ENCODE measurements at places on chromosomes 11 and 22.

- DNase-seq = peak; percentile 46
Observed at GRCh38 chr11:59097113-59097708, 9.8 kb upstream of the FAM111B start.

DNA sequence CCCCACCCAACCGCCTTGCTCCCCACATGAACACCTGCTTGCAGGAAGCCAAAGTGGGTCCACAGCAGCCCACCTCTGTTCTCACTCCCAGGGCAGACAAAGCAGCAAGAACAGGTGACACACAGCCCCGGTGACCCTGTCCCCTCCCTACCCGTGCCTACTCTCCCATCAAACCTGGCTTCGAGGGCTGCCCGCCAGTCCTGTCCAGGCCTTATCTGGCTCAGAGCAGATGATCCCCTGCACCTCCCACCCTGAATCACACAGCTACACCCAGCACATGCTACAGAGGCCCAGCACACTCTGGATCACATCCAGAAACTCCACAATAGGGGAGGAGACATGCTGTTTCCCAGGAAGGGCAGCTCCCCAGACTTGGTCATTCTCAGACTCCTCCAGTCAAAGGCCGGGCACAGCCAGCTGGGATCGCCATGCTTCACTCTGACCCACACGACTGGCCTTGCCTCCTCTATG is 6.2 kb upstream of the RGL4 start:
- no peak for DNase-seq

DNA sequence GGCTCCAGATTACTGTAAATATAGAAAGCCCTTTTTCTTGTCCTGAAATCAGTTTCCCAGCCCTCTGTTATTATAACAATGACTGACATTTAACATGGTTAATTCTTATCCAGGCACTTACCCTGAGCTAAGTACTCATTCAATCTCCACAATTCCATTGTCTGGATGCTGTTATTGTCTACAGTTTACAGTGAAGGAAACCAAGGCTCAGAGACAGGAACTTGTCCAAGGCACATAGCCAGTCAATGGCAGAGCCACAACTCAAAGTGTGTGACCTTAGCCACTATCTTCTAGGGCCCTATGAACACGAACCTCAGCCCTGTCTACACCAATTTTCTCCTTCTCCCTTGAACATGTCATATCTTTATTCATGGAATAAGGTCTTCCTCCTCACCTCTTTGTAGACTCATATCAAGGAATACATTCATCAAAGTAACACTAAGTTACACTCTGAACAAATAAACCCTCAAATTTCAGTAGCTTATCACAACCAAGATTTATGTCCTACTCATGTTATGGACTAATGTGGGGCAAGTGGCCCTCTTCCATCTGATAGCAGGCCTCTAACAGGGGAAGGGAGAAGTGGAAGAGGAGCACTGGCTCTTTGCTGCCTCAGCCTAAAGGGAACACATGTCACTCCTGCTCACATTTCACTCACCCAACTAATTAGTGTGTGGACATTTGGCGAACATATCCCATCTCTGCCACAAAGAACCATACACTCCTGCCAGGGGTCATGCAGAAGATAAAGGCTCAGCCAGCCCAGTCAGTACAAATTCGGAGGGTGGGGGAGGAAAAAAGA is 39.3 kb upstream of the APLNR start:
- DNase-seq = no peak

DNA sequence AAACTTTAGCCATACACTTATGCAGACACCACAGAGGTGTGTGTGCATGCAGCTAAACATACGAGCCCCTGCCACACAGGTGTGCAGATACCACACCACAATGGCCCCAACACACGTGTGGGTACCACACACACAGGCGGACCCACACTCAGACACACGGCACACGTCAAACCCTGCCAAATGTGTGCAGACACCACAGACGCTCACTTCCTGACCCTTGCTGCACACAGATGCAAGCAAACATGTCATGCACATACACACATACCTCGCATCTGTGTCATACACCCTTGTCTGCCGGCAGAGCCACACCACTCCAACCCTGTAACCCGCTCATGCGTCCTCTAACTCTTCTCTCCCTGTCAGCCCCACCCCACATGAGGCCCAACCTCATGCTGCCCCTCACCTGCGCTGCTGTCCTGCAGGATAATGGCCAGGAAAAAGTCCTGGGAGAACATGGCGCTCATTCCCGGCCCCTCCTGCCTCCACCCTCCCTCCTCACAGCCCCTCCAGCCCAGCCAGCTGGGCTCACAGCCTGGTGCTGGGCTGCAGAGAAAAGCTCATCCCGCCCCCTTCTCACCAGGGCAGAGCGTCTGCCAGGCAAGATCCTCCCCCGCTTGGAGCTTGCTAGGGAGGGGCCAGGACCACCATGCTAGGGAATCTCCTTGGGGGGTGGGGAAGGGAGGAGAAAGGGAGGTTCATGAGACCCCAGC is 14.2 kb downstream of the SMPD1 start:
- DNase-seq = no peak

DNA sequence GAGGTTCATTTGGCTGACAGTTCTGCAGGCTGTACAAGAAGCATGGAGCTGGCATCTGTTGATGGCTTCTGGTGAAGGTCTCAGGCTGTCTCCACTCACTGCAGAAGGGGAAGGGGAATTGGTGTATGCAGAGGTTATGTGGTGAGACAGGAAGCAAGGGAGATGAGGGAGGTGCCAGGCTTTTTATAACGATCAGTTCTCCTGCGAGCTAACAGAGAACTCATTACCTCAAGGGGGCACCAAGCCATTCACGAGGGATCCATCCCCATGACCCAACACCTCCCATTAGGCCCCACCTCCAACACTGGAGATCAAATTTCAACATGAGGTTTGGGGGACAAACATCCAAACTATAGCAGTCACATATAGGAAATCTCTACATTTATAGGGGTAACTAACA is 38.7 kb upstream of the E2F8 start:
- DNase-seq = no peak
